ENCODE measurements at places on chromosomes 1 and 21. TPM values are rescaled to one million over a fixed set of nuclear protein-coding genes. Genes with fewer than 3 reads are reported as not detected.

Gene TRIM46
- 4.6 TPM for total RNA-seq

DNA sequence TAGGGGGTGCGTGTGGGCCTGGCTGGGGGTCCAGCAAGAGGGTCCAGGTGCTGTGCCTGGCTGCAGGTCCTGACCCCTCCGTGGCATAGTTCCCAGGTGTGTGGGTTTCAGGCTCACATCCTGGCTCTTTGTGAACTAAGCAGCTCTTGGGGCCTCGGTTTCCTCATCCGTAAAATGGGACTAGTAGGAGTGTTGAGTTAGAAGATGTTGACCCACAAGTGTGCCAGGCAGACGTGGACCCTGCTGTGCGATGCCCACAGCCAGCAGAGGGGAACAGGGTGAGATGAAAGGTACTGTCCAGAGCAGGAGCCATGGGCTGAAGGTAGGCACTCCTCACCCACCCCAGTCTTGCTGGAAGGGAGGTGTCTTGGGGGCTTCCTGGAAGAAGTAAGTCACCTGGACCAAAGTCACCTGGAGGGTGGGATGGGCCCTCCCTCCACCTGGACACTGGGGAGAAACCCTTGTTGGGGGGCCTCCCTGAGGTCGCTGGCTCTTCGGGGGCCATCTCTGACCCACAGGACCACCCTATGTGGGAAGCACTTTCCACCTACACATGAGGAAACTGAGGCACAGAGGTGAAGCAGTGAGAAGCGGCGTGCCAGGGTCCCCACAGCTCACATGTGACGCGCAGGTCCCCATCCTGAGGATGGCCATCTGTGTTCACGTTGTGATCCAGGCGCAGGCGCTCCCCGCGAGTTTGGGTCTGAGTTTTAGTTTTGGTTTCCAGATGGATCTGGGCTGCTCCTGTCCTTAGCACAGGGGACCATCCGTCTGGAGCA is 1.4 kb downstream of the ARHGEF16 start:
- DNase-seq: no peak

Gene BMP8A
- 0.16 TPM for total RNA-seq

Gene MCOLN2
- 20.4 TPM for total RNA-seq

DNA sequence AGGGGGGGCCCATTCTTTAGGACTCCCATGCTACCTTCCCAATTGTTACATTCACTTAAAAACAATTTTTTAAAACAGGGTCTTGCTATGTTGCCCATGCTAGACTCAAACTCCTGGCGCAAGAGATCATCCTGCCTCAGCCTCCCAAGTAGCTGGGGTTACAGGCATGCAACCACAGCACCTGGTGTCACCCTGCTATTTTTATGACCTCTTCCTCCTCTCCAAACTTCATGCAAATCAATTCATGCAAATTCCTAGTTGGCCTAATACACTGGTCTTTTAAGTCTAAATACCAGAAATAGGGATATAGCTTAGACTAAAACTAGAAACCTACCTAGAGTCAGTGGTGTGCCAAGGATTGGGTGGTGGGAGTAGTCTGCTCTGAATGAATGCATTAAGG is 30.1 kb downstream of the CDKN2C start:
- no peak for DNase-seq

Gene CLDN17
- not detected for total RNA-seq

DNA sequence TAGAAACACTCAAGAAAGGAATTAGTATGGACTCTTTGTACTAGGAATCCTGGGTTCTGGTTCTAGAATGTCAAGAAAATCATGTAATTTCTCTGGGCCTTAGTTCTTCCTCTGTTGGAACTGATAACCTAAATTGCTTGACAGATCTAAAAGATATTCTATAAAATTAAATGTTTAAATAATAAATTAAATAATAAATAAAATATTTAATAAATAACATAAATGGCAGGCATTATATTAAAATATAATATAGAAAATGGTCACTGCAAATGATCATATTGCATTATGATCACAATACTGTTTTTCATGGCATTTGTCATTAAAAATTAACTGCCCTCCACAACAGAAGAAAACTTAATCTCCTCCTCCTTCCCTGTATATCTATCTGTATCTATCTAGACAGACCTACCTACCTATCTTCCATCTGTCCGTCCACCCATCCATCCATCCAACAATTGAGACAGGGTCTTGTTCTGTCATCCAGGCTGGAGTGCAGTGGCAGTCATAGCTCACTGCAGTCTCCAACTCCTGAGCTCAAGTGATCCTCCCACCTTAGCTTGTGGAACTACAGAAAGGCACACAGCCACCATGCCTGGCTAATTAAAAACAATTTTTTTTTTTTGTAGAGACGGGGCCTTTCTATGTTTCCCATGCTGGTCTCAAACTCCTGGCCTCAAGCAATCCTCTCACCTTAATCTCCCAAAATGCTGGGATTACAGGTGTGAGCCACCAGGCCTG is 16.4 kb downstream of the NUCKS1 start:
- no peak for DNase-seq

DNA sequence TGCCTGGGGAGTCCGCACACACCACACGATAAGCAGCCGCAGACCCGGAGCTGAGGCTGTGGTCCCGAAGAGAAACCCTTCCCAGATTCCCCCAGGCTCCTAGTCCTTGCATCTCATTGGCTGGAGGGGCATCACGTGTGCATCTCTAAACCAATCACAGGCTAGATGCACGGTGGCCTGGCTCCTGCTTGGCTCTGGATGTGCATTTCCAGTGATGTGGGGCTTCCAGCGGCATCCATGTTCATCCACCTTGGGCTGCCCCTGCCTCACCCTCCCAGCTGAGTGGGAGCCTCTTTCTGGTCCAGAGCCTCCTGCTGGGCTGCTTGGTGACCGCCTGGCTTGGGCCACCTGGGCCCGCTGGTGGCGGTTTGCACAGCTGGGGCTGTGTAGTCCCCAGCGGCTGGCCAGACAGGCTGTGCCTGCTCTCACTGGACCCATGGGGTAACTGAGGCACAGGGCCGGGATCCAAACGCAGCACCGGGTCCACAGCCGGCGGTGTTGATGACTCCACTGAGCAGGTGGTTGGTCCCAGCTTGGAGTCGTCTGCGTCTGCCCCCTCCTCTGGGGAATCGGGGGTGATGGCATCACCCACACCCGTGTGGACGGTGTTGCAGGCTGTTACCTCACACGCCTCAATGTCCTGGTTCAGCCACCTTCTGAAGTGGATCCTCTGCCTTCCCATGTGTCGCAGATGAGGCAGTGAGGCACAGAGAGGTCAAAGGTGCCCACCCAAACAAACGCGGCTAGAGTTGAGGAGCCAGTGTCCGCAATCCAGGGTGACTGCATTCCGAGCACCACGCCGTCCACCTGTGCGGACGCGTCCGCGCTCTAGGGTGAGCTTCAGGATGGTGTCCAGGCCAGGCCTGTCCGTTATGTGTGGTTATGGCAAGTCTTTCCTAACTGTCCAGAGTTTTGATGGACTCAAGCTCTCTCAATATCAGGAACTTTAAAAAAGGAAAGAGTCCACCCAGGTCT is 41.3 kb downstream of the COL6A1 start:
- DNase-seq: no peak

Gene S100A14
- not detected for total RNA-seq

Gene PERM1
- not detected for total RNA-seq

- DNase-seq: no peak
Observed at GRCh38 chr1:161100556-161100955, 2.4 kb downstream of the KLHDC9 start.

GRCh38 chr1:159829822-159830465 is 3.3 kb downstream of the SLAMF8 start:
- no peak for DNase-seq

DNA sequence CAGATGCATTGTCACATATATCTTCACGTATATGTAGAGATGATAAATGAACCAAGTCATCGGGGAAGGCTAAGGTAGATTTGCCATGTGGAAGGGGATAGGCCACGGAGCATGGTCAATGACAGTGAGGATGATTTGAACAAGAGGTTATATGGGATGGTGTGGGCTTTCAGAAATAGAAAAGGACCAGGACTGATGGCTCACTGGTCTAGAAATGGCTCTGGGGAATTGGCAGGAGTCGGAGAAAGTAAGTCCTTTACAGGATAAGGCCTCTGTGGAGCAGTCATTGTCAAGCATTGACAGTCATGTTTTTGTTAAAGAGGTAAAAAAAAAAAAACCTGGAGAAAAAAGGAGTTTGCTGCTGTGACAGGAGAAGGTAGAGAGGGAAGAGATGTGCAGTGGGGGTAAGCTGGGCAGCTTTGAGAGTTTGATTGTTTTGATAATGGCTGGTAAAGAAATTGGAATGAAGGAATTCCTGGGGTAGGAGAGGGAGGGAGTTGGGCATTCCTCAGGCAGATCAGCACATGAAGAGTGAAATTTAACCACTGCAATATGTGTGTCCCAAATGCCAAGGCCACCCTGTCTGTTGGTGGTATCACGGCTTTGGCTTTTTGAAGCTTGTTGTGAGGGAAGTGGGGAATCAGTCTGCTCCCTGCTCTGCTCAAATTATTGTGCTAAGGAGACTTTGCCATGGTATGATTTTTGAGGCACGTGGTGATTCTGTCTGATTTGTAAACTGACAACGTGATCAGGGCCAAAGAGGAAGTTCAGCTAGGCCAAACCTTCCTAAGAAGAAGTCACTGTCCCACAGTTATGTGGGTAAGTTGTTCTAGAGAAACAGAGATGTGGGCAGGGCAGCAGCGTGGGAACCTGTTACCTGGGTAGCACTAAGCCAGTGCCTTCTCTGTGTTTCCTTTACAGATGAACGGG is 26.0 kb downstream of the MACF1 start:
- no peak for DNase-seq

DNA sequence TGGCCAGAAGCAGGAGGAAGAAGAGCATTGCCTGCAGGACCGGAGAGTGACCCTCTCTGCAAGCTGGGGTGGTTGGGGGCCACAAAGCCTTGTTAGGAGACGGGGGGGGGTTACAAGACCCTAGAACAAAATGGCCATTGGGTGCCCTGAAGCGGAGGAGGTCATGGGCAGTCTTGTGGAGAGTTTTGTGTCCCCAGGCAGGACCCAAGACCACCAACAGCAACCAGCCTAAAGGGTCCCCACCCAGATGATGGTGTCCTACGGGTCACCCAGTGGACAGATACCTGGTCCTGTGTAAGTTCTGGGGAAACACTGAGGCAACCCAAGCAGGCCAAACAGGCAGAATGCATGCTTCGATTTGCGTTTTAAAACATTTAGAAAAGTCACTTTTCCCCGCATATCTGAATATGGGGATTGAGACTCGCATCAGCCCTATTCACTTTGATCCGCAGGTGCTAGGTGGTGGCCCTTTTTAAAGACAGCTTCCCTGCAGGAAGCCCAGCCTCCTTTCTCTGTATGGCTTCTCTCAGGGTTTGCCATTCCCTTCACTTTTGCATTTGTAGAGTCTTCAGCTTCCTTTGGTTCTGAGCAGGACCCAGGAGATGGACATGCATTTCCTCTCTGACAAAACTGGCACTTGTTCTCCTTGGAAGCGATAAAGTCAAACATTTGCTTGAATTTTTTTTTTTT is 21.1 kb downstream of the GNG4 start:
- DNase-seq: no peak

DNA sequence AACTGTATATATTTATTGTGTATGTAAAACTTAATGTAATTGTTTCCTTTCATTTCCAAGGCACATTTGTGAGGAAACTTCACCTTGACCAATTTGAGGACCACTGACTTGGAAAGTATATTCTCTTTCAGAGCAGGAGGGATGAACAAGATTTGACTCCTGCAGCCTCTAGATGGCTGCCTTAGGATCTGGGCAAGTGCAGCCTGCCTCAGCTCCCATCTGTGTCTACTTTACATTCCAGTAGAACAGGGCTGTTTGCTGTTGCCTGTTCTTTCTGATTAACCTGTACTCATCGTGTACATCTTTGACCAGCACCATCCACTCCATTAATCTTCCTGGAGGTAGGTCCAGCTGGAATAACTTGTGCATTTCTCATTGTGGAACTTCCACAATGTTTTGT is 312.8 kb downstream of the HLX start:
- no peak for DNase-seq

DNA sequence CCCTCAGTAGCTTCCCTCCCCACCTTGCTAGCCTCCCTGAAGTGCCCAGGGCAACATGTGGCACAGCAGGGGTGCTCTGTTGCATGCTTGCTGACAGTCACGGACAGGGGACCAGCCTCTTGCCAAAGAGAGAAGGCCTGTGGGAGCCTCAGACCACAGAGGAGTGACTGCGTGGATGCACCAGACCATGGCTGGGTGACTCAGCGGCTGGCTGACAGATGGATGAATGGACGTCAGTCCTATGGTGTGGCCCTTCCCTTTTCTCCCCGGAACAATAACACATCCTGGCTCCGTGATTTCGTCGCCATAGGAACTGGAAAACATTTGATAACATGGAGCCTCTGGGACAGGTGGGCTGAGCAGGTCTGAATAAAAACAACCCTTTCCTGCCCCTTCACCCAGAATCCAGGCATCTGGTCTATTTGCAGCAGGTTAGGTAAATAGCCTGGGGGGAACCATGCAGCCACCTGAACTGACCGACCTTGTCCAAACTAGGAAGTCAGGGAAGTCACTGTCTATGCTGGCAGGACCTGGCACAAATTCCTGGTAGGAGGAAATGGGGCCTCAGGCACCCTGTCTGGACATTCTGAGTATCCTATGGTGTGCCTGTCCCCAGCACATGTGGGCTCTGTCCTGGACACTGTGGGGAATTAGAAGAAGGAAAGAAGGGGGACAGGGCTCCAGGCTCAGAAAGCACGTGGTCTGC is 53.3 kb downstream of the NENF start:
- no peak for DNase-seq

DNA sequence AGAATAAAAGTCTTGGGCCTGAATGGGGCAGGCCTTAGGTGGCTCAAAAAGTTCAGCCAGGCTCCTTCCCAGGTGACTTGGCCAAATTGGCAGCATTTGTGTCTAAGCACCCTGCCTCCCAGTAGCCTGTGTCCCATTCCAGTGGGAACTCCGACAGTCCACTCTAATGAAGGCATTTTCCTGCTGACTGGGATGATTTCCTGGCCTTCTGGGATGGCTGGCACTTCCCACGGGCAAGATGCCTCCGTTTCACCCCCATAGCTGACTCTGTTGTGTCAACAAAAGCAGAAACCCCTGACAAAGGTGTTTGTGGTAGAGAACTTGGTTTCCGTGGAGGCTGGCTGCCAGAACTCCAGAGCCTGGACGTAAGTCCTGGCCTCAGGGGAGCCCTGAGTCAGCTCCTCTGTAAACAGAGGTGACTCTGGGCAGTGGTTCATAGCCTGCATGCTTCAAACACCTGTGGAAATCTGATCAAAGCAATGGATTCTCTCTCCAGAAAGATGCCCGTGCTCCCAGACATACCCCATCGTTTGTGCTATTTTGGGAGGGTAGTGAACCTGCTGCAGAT is 36.6 kb downstream of the WNT3A start:
- no peak for DNase-seq

DNA sequence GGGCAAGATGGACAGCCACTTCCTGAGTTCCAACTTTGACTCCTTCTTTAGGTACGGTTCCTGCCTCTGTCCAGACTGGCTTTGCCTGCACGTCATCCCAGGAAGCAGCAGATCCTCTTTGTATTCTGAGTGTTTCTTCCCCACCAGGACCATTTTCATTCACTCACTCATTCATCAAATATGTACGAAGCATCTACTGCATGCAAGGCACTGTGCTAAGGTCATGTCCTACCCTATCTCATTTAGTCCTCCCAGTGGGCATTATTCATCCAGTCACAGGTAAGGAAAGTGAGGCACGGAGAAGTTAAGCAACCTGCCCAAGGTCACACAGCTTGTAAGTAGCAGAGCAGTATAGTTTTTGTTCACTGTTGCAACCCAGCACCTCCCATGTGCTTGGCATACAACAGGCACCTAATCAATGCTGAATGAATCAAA is 13.9 kb downstream of the CRYBG2 start:
- DNase-seq: no peak

Gene MAB21L3
- total RNA-seq: not detected

Measured in activated naive CD8-positive, alpha-beta T cell treated with anti-CD3 and anti-CD28 coated beads for 36 hours (primary cell).